Diencephalon (tissue), 1 donor: ENCODE measurements at places on chromosomes 1 and 21. TPM values are rescaled to one million over a fixed set of nuclear protein-coding genes. Genes with fewer than 3 reads are reported as not detected.

Gene TLR5
- 1.8 TPM for total RNA-seq

Gene CRABP2
- 8.8 TPM for total RNA-seq

Gene GJC2
- 0.92 TPM for total RNA-seq

Gene NASP
- total RNA-seq, result 87.7 TPM

Gene AHCTF1
- total RNA-seq, result 37.8 TPM

Gene ANKRD35
- total RNA-seq, result 1.6 TPM

Gene BNIPL
- 0.23 TPM for total RNA-seq

Gene UBL4B
- total RNA-seq, result not detected

Gene TMEM200B
- 1.8 TPM for total RNA-seq

Gene CFHR4
- total RNA-seq, result 0.69 TPM

Gene CLDN17
- not detected for total RNA-seq

Gene ADGRL4
- 4.2 TPM for total RNA-seq

Gene LIN28A
- not detected for total RNA-seq

Gene CELA2B
- not detected for total RNA-seq

Gene DMBX1
- total RNA-seq, result 1.8 TPM

Gene SPATA45
- total RNA-seq, result 3.2 TPM

Gene ANKRD34A
- 2.5 TPM for total RNA-seq

Gene NTMT2
- not detected for total RNA-seq

Gene IGSF3
- total RNA-seq, result 98.0 TPM

Gene SPOCD1
- total RNA-seq, result 0.23 TPM

Gene PRSS38
- not detected for total RNA-seq

Gene DENND2C
- total RNA-seq, result 2.5 TPM

Gene PGLYRP3
- not detected for total RNA-seq

Gene ZNF683
- not detected for total RNA-seq

Gene PDZK1
- 1.8 TPM for total RNA-seq

Gene KRTAP12-1
- not detected for total RNA-seq

Gene MMEL1
- total RNA-seq, result 4.6 TPM

Gene CAPN8
- not detected for total RNA-seq

Gene GJB3
- total RNA-seq, result not detected

Gene TIE1
- total RNA-seq, result 19.6 TPM

Gene NOS1AP
- total RNA-seq, result 7.6 TPM

Gene FAM151A
- not detected for total RNA-seq

Gene RGSL1
- total RNA-seq, result not detected
